PC-9 (cell line): ENCODE measurements at places on chromosomes 12 and 14.

DNA sequence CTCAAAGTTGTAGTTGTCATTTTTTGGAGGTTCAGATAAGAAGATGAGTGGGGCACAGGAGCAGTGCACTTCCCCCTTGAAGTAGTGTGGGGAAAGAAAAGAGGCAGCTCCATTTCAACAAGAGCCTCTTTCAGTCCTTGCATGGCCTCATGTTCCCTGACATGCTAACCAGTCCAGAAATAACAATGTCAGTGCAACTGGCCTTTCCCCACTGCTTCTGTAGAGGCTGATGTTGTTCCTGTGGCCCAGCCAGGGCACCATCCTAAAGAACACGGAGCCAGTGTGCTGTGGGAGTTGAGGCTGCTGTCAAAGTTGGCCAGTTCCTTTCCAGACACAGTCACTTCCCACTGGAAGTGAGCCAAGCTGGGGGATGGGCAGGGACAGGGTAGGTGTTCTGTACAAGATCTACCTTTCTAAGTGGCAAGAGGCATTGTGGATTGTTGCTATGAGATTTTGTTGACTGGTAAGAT, 77.7 kb upstream of the SLC38A2 start:
- no peak for DNase-seq

GRCh38 chr14:33940561-33941011, 10.3 kb downstream of the EGLN3 start:
- DNase-seq = no peak

GRCh38 chr14:28375295-28375694, 391.3 kb upstream of the FOXG1 start:
- no peak for DNase-seq

GRCh38 chr12:115398311-115398781, 714.4 kb upstream of the TBX3 start:
- no peak for DNase-seq

- no peak for DNase-seq
Measured at GRCh38 chr12:24011927-24012507, 62.5 kb upstream of the SOX5 start.

DNA sequence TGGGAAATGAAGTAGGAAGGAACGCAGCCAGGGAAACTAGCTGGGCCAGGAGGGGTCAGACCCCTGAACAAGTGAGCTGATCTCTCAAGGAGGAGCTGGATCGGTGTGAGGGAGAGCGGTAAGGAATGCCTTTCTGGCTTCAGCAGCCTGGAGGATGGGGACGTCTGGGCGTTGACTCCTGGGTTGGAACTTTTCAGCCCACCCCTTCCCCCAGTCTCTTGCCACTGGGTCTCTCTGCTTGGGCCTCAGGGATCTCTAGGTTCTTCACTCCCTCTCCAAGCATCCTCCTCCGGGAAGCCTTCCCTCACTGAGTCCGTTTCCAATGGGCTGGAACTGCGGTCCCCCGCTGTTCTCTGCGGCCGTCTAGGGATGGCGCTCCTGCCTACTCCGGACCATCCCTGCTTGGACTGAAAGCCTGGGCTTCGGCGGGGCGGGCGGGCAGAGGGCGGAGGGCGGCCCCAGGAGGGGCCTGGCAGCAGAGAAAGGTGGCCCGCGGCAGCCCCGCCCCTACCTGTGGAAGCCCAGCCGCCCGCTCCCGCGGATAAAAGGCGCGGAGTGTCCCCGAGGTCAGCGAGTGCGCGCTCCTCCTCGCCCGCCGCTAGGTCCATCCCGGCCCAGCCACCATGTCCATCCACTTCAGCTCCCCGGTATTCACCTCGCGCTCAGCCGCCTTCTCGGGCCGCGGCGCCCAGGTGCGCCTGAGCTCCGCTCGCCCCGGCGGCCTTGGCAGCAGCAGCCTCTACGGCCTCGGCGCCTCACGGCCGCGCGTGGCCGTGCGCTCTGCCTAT, at the start of gene KRT7:
Gene KRT7 (plus strand): TSS at position 570 of the 788 bp plus-strand sequence. CDS start 54 bp downstream, at position 624.
- DNase-seq = peak; percentile 95

- DNase-seq = no peak
Measured at GRCh38 chr14:59870277-59871165, at the start of gene RTN1. Gene RTN1, minus strand, starts transcription at chr14:59870776. Its CDS starts 146 bp downstream, at chr14:59870630.

DNA sequence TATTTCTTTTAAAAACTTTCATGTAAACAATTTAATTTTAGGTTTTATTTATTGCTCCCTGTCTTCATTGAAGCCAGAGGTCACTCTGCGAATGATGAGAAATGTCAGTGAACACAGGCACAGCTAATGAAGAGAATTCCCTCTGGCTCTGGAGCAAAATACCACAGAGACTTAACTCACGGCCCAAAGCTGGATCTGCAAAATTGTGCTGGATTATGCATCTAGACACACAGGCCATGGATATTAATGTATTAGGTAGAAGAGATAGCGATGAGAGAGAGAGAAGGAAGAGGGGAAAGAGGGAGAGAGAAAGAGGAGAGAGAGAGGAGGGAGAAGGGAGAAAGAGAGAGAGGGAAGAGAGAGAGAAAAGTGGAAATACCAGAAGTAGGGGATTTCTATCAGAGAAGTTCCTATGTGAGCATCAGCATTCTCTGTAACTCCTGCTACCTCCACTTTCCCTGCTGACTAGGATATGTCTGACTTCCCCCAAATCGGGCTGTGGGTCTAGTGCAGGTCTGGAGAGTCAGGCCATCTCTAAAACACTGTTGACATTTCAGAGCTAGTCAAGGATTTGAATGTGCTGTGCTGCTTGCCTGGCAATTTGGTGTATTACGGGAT, 3.7 kb downstream of the ARHGDIB start:
- DNase-seq = no peak

DNA sequence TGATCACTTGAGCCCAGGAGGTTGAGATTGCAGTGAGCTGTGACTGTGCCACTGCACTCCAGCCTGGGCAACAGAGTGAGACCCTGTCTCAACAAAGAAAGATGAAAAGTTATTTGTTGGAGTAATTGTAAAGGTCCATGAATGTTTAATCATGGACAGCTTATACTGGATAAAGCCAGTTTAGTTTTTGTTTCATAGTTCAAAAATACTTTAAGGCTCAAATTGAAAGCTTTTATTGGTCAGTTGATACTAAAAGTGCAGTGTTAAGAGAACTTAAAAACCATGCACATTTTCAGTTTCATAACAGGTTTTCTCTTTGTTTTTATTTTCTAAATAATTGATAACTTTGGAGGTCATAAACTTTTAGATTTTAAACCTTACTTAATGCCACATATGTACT, 108.4 kb downstream of the MON2 start:
- no peak for DNase-seq

DNA sequence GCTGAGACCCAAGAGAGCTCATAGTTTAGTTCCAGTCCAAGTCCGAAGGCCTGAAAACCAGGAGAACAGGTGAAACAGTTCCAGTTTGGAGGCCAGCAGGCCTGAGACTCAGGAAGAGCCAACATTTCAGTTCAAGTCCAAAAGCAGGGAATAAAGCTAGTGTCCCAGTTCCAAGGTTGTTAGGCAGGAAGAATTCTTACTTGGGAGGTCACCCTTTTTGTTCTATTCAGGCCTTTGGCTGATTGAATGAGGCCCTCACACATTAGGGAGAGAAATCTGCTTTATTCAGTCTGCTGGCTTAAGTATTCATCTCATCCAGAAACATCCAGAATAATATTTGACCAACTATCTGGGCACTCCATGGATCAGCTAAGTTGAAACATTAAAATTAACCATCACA, 294.6 kb downstream of the PCNX1 start:
- DNase-seq = no peak

- no peak for DNase-seq
Measured at GRCh38 chr14:35052637-35053036, 6.6 kb downstream of the FAM177A1 start.

DNA sequence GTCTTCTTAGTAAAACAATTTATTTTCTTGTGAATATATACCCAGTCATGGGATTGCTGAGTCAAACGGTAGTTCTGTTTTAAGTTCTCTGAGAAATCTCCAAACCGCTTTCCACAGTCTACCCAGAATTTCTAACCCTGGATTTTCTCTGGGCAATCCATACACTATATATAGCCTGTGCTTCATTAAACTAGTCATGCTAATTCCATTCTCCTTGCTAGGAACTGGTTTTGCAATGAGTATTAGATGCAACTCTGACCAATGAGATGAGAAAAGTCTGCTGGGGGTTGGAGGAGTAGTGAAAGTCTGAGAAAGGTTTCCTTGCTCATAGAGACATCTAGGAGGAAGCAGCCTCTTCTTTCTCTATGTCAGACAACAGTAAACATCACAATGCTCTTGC, 196.1 kb upstream of the CDKN3 start:
- DNase-seq = no peak

DNA sequence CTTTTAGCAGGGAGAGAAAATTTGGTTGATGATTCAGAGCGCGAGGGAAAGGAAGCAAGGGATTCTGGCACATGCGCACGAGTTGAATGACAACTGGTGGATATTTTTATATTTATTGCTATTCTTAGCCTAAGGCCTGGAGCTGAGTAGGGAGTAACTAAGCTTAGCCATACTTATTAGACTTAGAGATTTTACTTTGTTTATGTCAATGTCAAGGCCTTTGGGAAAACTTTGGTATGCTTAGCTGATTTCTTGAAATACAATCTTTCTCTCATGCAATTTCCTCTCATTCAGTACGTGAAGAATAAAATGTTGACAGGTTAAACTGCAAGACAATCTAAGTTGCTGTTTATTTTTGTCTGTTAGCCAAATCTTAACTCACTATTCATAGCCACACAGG, 101.1 kb downstream of the CRADD start:
- no peak for DNase-seq

DNA sequence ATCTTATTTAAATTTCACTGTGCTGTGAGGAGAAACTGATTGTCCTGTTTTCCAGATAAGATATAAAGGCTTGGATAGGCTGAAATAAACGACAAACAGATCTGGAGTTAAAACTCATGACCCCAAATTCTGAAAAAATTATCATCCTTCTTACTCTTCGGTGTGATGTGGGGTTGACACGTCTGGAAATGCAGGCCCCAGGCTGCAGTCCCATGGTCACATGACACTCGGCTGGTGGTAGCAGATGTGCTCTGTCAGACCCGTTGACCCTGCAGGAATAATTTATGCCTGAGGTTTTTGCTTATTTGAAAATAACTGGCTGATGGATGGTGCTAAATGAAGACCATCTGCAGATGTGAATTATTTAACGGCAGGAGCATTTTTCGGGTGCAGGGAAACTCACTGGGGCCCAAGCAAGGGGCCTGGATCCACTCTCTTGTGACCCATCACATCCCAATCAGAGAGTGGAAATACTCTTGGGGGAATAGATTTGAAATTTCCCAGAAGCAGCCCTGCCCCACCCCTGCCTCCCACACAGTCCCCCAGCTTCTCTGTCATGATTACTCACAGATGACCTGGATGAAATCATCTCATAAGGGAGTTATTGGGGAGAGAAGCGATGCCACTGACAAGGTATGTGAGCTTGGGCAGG, 47.7 kb upstream of the CMKLR1 start:
- no peak for DNase-seq

- DNase-seq = no peak
Measured at GRCh38 chr12:67436230-67436629, 167.1 kb downstream of the CAND1 start.

DNA sequence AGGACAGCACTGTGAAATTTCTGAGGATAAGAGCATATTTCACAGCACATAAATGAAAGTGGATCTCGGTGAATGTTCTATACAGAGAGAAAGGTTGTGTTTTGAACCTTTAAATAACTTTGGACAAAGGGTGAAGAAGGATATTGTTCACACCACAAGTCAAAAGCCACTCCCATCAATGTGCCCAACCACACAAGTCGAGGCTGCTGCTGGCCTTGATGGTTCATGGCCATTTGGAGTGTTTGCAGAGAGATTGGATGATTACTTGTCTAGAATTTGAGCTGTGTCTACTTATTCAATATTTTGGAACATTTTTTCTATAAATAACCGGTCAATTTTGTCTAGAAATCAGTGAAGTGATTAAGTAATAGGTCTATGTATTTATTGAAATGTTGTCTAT, 121.2 kb downstream of the HMGA2 start:
- no peak for DNase-seq

DNA sequence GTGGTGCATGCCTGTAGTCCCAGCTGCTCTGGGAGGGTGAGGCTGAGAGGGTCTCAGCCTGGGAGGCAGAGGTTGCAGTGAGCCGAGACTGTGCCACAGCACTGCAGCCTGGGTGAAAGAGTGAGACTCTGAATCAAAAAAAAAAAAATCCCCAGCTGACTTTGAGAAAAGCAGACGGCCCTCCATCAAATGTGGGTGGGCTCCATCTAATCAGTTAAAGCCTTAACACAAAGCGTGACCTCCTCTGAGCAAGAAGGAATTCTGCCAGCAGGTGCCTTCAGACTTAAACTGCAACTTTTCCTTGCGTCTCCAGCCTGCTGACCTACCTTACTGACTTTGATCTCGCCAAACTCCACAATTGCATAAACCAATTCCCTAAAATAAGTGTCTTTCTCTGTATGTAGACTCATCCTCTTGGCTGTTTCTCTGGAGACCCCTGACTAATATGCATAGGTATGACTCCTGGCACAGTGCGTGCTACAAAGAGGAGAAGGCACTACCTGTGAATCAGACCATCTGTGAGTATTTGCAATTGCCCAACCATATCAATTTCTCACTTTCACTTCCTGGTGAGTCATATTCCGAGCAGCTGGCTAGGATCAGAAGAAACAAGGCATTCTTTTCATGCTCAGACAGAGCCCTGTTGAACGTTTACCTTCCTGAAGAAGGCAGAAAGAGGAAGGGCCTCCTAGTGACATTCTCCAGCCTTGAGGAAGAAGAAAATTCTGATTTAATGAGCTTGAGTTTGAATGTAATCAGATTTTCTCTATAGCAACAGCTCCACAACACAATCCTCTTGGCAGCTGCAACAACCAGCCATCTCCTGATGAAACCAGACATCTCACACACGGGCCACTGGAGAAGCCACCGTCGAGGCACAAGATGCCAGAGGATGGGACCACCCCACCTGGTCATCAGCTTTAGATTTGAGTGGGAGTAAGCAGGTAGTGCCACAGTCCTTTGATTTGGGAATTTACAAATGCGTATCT, 54.3 kb downstream of the CLMN start:
- DNase-seq = peak; percentile 99

GRCh38 chr12:88781909-88782308, 201.6 kb upstream of the KITLG start:
- no peak for DNase-seq

GRCh38 chr14:22463763-22464173, 125.3 kb downstream of the DAD1 start:
- DNase-seq = no peak

GRCh38 chr14:58961045-58961731, 227.3 kb upstream of the DAAM1 start:
- no peak for DNase-seq

GRCh38 chr12:51118706-51119105, 35.3 kb upstream of the CSRNP2 start:
- peak; percentile 21 for DNase-seq

GRCh38 chr14:71136386-71137060, 229.3 kb downstream of the PCNX1 start:
- no peak for DNase-seq

- no peak for DNase-seq
Measured at GRCh38 chr12:85277900-85278597, 2.0 kb upstream of the ALX1 start.

GRCh38 chr12:53694756-53695151, 18.9 kb upstream of the ATP5MC2 start:
- DNase-seq = no peak

GRCh38 chr12:23446746-23447145, 502.7 kb downstream of the SOX5 start:
- DNase-seq = no peak
